Smooth muscle cell of the brain vasculature (primary cell): ENCODE measurements at places on chromosomes 12 and 14.

DNA sequence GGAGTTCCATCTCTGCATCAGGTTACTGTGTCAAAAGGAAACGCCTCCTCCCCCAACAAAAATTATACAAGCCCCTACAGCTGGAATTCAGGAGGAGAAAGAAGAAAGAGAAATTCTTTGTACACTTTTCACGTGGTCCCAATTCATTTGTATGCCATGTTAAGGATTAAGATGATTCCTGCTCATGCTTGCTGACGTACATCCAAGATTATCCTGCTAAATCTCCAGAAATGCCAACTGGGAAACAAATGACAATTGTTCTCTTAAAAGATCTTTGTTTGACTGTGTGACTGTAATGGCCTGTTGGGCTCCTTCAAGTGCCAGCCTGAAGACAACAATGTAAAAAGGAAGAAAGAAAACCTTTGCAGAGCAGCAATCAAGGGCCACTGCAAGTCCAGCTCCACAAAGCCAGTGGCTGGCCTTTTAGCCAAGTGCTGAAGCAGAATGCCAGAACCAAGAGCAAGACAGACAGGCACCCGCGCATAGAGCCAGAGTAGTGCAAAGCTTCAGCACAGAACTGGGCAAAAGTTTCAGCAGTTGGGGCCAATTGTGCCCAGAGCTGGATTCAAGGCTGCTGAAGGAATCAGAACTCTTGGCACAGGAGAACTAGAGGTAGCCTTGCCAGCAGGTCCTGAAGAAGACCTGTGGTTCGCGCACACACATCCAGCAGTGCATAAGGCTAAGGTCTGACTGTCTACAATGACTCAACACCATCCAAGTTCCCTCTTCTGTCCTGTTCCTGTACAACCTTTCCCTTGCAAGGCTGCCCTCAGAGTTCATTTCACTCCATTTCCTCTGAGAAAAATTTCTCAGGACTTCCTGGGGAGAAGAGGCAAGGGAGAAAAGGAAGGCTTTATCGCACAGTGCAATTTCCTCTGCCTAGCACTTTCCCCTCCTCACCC lies 209.7 kb upstream of the BMP4 start:
- DNase-seq = no peak

DNA sequence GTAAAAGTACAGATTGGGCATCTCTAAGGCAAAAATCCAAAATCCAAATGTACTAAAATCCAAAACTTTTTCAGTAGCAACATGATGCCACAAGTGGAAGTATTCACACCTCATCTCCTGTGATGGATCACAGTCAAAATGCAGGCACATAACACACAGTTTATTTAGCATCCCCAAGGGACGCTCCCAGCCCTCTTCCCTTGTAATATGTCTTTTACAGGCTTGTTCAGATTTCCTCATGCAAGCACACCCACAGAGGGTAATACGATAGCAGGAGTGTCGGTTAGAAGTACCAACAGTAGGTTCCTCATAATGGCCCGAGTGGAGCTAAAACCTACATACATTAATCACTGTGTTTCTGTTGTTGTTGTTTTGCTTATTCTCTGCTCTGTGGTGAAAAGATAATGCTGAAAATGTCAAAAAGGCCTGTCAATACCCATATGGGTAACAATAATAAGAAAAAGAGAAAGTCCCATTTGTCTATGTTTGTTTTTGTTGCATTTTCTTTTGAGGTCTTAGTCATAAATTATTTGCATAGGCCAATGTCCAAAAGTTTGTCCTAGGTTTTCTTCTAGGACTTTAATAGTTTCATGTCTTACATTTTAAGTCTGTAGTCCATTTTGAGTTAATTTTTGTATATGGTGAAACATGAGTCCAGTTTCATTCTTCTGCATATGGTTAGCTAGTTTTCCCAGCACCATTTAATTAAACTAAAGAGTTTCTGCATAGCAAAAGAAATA lies 133.1 kb downstream of the LRIG3 start:
- peak; percentile 56 for DNase-seq

- no peak for DNase-seq
Observed at GRCh38 chr12:91432089-91432488, 249.5 kb upstream of the DCN start.

- DNase-seq = no peak
Observed at GRCh38 chr12:5000658-5001385, 42.9 kb upstream of the KCNA5 start.

- no peak for DNase-seq
Observed at GRCh38 chr14:57725399-57726077, 140.4 kb downstream of the SLC35F4 start.

DNA sequence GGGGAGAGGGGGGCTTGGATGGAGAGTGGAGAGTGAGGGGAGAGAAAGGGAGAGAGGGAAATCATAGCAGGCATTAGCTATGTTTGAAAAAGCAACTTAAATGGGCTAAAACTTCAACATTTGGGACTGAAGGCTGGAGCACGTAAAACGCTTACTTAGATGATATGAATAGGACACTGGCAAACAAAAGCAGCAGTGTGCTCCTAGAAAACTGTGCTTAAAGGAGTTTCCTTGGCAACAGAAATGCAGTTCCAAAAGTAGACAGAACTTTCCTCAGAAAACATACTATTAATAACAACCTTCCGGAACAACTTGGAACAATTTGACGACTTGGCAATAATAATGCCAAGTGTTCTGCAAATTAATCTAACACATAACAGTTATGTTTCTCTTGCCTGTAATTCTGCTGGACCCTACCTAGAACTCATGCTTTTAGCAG lies 235.5 kb upstream of the NPAS3 start:
- DNase-seq = no peak

DNA sequence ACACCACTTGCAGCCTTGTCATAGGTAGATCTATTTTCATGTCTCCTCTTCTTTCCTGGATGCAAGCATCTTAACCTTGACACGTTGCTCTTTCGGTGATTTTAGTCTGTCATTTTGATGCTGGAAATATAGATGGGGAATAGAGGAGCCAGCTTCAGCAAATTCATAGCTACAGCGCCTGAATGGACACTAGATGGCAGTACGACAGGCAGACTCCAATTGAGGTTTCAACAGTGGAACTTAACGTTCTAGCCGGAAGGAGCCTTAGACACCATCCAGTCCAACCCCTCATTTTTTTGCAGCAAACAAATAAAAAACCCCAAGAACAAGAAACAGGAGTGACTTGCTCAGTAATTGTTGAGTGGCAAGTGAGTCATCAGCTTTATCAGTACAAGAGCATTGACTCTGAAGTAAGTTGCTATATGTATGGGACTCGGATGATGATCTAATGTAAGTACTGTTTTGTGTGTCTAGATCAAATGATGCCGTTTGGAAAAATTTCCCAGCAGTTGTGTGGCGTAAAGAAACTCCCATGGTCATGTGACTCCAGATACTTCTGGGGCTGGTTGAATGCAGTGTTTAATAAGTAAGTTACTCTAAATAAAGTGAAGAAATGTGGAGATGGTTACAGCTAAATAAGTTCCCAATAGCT lies 9.0 kb downstream of the DMAC2L start:
- peak; percentile 81 for DNase-seq

DNA sequence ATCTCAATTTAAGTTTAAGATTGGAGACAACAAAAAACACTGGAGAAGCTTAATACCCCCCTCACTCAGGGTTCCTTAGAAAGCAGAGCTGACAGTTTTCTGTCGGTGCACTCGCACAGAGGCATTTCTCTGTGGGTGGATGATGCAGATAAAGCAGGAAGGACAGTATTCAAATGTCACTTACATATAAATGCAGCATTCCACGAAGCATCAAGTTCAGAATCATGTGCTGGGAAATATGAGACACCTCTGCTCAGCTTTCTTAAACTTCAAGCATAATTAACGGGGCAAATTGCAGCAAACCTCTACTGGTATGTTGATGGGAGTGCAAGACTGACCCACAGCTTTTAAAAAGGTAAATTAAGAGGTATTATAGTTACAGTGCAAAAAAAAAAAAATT lies 68.7 kb downstream of the DICER1 start:
- no peak for DNase-seq

DNA sequence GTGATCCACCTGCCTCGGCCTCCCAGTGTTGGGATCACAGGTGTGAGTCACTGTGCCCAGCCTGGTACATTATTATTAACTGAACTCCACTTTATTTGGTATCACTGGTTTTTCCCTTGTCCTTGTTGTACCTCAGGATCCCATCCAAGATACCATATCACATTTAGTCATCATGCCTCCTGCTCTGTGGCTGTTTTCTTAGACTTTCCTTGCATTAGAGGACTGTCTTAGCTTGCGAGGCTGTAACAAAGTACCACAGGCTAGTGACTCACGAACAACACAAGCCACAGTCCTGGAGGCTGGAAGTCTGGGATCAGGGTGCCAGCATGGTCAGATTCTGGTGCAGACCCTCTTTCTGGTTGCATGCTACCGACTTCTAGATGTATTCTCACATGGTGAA lies 12.2 kb downstream of the KLC1 start:
- no peak for DNase-seq

DNA sequence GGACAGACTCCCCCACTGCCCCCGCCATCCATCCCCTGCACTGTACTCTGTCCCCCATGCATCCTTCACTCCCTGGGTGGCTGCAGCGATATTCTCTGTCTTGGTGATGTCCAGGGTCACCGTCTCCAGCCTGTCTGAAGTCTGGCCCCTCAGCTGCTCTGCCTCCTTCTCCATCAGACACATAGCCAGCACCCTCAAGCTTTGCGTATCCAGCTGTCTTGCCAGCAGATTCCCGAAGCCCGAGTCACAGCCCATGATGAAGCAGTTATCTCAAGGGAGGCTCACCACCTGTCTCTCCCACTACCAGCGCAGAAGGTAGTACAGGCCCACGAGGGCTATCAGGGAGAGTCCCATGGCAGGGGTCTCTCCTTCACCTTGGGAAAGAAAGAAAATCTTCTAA lies 77.8 kb downstream of the HSD17B6 start:
- no peak for DNase-seq

DNA sequence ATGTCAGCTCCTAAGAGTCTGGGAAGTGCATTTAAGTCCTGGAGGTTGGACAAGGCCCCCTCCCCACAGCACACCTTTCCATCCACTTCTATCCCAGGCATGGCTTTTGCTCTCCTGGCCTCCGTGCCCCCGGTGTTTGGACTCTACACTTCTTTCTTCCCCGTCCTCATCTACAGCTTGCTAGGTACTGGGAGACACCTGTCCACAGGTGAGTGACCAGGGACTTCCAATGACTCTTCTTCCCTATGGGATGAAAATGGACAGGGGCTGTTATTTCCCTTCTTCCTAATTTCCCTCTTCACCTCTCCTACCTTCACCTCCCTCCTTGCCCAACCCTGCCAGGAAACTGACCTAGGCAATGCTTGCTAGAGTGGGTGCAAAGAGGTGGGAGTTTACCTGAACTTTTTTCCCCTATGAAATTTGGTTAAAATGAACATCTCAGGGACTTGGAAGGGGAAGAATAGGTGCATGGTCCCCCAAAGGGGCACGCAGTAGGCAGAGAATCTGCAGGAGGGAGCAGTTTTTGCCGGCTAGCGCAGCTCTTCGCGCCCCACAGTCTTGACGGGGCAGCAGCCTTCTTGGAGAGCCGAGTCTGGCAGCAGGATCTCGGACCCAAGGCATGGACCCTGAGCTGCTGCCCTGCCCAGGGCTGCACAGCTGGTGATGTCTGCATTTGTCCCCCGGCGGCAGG lies 9.2 kb downstream of the ARHGEF25 start:
- no peak for DNase-seq

DNA sequence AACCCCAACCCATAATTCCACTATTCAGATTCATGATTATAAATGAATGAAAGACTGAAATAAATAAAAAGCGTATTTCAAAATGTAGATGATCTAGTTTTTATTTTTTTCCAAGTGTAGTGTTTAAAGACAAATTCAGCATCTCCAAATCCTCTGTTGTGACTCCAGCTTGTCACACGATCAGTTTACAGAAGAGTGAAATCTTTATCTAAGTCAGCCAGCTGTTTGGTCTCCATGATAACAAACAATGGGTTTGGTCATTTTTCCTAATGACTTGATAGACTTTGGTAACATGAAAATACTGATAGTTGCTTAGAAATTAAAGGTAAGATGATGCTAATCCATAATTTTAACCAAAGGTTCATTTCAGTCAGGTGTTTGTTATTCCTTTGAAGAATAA lies 114.5 kb upstream of the RASSF8 start:
- DNase-seq = no peak

DNA sequence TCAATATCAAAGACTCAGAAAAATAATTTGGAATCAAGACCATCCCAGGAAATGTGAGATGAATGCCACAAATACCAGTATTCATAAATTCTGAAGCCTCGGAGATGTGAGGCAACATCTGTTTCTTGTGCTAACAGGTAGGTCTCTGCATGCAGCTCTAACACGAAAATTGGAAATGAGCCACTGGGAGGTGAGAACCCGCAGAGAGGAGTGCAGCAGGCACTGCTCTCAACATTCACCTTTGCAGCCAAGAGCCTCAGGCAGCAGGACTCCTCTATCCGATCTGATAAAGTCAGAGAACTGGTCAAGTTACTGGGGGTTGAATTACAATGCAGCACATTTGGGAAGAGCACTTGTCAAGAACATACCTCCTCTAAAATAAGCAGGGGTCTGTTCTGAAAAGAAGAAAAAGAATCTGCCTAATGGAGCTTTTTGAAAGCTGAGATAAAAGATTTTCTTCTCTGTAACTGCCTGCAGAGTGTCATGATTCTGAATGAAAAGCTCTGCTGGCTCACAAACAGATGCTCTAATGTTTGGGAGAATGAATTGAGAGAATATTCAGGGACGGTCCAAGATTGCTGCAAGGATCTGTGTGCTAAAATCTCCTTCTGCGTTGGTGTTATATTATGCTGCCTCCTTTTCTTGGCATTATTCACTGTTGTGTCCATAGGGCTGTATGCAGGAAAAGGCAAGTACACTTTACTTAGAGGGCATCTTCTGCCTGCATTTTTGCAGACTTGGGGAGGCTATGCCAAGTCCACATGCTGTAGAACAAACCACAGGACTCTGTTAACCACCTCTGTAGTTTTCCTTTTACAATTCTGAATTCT lies 209.6 kb upstream of the KRR1 start:
- DNase-seq = no peak

DNA sequence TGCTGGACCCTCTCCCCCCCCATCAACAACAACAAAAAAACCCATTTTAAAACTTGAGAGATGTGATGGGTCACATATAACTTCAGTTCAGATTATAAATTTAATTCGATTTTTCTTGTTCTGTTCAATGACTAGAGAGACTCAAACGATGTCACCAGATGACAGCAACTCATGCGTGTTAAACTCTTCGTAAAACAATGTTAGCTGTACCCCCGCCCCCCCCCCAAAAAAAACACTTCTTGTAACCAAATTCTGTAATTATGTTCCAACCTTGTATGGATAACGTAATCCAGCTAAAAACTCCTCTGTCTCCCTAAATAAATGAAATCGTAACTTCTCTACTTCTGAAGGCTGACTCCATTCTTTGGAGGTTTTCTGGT lies 614 bp upstream of the NACA start:
- DNase-seq = no peak

GRCh38 chr12:51055060-51055459 lies 6.9 kb downstream of the LETMD1 start:
- no peak for DNase-seq

DNA sequence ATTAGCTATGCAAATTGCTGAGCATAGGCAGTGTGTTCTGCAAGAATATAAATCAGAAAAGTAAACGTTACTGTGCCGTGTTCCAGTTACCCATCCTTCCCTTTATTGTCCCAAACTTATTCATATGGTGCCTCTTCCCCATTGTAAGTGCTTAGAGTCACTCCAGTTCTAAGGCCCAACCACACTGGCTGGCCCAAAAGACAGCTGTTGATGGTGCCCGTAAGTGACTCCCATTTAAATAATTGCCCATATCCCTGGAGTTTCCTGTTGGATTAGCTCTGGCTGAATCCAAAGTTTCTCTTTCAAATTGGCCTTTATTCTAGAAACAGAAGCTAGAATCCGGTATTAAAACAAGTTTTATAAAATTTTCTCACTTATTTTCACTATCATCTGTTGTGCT lies 400.1 kb upstream of the DDHD1 start:
- DNase-seq = no peak

GRCh38 chr14:102008891-102009290 lies 44.5 kb downstream of the DYNC1H1 start:
- no peak for DNase-seq
